ENCODE measurements at places on chromosomes 5 and 9.

DNA sequence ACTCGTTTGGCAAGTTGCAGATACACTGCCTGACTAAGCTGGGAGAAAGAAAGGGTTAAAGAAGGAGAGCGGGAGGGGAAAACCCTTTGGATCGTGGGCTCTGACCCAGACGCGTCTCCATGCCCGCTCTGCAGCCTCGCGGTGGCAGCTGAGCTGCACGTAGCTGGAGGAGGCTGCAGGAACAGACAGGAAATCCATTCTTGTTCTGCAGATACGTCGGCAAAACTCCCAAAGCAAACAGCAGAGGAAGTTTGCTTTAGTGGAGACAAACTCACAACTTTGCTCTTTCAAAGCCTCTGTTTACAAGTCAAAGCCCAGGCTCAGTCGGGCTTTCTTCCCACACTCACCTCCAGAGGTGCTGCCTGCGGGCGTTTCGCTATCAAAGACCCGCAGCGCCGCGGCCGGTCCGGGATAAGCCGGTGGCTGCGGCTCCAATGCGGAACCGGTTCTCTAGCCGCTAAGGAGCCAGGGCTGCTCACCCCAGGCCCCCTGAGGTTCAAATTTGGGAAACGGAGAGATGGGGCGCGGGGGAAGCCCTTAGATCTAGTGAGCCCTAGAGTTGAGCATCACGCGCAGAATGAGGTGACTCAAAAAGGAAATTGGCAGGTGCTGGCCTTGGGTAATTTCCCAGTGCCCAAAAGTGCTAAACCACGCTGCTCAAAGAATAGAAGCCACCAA lies 60.7 kb downstream of the MAT2B start:
- no peak for DNase-seq

DNA sequence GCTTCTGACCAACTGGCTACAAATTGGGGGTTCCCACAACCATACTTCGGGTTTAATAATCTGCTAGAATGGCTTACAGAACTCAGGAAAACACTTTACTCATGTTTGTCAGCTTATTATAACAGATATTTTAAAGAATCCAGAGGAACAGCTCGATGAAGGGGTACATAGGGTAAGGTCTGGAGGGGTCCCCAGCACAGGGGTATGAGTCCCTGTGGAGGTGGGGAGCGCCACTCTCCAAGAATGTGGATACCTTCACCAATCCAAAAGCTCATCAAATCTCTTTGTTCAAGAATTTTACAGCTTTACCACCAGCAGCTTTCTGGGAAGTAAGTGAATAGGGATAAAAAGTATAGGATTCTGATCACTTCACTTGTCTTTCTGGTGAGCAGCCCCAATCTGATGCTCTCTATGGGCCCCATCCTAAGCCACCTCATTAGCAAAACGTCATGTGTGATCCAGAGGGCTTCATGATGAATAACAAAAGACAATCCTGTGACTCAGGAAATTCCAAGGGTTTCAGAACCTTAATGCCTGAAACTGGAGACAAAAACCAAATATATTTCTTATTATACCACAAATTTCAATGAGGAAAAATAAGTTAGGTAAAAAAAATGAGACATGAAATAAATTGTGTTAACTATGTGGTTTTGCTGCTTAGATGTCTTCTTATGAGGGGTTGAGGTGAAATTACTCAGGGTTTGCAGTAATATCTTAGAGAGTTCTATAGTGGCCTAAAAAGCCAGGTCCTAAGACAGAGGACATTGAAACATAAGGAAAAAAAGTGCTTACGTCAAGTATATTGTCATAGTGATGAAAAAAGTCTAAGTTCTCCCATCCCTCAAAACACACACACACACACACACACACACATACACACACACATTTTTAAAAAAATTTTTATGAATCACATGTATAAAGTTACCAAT lies 290.5 kb downstream of the ANXA1 start:
- DNase-seq = peak; percentile 6

DNA sequence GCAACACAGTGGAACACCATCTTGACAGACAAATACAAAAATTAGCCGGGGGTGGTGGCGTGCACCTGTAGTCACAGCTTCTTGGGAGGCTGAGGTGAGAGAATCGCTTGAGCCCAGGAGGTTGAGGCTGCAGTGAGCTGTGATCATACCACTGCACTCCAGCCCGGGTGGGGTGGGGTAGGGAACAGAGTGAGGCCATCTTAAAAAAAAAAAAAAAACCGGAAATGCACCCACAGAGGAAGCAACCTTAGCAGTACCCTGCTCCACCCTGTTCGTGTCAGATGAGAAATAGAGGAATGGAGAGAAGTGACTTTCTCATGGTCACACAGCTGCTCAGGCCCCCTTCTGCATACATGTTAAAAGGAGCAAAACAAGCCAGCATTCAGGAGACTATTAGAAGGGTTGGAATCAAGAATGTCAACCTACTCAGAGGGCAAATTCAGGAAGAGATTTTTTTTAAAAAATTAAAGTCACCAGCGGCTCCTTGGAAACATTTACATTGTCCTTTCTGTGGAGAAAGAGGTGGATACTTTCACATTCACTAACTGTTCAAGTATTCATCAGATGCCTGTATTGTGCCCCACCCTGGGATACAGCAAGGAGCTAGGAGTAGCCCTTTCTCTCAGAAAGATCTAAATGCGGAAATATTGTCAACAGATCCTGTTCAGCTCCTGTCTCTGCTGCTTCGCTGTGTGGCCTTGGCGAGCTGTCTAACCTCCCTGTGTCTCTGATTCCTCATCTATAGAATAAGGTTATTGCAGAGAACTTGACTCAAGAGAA lies 41.0 kb downstream of the CYFIP2 start:
- no peak for DNase-seq

GRCh38 chr5:93428868-93429267 lies 152.2 kb downstream of the NR2F1-AS1 start:
- DNase-seq = no peak

DNA sequence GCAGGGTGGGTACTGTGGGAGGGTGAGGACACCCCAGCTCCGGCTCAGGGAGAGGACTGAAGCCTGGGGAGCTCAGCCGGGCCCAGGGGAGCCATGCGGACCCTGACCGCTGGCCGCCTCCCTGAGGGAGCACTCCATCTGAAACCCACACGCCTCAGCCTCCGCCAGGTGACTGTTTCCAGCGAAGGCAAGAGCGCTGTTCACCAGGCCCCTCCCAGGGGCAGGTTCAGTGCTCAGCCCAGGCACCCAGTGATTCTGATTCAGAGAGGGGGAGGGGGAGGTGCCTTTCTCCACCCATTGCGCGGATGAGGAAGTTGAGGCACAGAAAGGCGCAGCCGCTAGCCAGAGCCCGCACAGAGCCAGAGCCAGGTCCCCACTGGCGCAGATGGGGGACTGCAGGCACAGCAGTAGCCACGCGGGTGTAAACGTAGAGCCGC lies 27.0 kb downstream of the ADGRD2 start:
- no peak for DNase-seq

GRCh38 chr5:77427998-77428397 lies 64.1 kb downstream of the WDR41 start:
- no peak for DNase-seq

- no peak for DNase-seq
Observed at GRCh38 chr5:23014266-23014665, 161.1 kb upstream of the CDH12 start.

Measured in GM04504 (cell line).